Retina (tissue), 1 donor: ENCODE measurements at places on chromosomes 11 and 22.

DNA sequence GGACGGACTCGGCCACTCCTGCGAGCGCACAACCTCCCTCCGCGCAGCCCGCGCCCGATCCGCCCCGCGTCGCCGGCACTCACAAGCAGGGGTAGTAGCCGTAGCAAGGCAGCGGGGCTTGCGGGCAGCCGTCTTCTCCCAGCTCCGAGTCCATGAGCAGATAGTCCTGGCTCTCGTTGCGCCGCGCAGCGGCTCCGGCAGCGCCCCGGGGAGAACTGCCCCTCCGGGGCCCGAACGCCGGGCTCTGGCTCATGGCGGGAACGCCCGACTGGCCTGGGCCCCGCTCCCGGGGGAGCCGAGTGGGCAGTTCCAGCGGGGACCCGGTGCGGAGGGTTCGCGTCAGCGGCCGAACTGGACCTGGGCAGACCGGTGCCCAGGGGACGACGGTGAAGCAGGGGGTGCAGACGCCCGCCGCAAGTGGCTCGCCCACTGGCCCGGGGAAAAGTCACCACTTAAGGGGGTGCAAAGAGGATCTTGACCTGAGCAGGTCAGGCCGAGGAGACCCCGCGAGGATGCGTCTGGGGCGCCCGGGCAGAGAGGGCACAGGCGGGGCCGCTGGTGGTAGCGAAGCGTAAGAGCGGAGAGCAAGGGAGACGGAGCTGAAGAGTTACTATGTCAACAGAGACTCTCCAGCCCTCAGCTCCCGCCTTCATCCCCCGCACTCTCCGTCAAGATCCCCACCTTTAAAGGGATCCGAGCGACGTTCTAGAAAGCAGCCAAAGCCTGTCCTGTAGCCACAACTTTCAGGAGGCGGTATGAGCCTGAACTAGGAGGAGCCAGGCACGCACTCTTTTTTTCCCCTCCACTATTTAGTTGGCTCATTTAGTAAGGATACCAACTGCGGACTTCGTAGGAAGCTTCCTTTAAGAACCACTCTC, at the start of gene TRPC6:
Gene TRPC6, minus strand, starts transcription at position 757 of the 878 bp plus-strand sequence. Its CDS starts 504 bp downstream, at position 253.
- DNase-seq = peak; percentile 81

- DNase-seq = no peak
Observed at GRCh38 chr11:59501931-59502330, 1.4 kb upstream of the OR4D11 start.

- no peak for DNase-seq
Observed at GRCh38 chr11:67997475-67997921, 6.4 kb downstream of the UNC93B1 start.

DNA sequence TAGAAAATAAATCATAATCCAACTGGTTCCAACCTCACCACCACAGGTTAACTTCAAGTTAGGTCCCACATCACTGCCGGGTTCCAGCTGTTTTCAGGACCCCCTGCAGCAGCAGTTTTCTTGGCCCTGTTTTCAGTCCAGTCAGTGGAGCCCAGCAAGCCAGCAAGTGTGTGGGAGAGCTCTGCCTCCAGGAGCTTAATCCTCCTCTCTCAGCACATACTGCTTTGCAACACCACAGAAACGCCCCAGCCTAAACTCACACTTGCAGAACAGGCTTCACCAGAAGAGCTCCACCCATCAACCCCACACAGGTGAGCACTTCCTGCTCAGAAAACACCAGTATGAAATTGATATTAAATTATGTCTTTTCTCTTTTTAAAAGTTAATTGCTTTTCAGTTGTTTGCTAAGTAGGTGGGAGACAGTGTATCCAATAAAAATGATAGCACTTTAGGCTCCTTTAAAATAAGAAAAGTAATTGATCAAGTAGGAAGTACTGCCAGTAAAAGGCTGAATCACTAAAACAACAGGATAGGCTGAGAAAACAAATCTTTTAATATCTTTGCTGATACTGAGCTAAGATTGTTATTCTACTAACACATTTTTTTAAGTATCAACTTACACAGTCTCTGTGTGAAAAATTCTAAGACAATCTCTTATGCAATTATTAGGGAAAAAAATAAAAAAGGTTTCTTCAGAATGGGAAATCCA, 81.5 kb upstream of the TP53AIP1 start:
- DNase-seq = no peak

DNA sequence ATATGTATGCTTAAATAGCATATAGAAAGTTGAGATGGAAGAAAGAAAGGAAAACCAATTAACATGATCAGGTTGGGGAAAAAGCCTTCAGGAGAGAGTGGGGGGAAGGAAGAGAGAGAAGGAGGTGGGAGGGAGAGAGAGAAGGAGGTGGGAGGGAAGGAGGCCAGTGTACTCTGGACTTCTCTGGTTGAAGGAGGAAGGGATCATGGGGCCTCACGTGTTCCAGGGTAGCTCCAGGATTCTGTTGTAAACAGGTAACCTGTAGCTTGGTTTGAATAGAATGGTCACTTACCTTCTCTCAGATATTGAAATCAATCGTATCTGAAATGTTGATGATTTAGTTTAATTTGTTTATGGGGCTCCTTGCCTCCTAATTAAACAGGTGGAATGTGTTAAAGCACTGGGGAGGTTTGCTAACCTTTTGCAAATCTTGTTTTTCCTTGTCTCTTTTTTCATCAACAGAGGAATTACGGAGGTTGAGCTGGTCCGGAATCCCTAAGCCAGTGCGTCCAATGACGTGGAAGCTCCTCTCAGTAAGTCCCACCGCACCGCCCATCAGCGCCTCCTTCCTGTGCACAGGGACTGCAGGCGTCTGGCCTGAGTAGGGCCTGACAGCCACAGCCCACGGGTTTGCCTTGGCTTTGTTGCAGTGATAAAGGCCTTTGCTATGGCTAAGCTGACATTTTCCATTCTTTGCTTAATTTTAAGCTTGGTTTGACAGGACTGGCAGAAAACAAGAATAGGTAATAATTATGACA, 115.9 kb downstream of the TBC1D22A start:
- no peak for DNase-seq

DNA sequence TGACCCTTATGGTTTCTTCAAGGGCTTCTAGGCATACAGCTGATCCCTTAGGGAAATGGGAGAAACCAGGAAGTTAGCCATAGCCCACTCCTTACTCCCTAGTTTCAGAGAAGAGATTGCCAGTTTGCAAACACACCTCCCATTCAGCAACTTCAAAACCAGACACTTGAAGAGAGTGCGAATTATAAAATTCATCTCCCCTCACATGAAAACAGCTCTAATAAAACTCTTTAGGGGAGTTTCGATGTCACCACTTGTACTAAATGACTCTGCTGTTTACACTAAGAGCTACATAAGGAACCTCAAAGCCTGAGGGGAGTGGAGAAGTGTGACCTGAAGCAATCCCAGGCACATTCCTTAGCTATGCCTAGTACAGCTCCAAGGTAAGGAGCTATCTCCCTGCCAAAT, 8.3 kb downstream of the LGR4 start:
- no peak for DNase-seq

DNA sequence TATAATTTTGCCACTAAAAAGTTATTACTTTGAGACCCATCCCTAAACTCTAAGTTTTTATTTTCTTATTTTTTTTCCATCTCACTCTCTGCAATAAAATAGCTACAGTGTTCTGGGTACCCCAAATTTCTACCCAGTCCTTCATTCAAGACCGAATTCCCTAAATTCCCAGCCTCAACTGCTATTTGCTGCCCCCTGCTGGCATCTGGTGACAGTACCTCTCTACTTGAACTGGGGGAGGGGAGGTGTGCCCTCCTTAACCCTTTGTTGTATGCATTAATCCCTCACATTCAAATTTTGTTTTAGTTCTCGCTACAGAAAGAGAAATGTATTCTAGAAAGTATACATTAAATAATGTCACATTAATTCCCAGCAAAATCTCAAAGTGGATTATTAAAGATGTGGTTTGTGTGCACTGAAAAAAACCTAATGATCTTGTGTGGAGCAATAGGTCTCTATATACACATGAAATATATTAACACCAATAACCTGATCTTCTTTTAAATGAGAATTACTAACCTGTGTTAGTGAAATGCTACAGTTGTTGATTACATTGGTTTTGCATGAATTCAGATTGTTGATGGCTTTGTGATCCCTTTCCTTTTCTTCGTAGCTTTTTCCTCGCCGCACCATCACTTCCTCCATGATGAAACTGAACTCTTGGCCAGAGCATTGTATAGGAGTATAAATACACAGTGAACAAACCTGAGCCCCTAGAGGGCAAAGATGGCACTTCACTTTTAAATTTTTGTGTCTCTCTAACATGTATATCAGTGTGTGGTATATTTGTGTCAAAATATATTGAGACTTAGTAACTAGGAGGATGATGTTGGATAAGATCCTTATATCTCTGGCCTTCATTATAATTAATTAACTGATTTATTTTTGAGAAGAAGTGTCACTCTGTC, 590.0 kb downstream of the METTL15 start:
- DNase-seq = peak; percentile 75

DNA sequence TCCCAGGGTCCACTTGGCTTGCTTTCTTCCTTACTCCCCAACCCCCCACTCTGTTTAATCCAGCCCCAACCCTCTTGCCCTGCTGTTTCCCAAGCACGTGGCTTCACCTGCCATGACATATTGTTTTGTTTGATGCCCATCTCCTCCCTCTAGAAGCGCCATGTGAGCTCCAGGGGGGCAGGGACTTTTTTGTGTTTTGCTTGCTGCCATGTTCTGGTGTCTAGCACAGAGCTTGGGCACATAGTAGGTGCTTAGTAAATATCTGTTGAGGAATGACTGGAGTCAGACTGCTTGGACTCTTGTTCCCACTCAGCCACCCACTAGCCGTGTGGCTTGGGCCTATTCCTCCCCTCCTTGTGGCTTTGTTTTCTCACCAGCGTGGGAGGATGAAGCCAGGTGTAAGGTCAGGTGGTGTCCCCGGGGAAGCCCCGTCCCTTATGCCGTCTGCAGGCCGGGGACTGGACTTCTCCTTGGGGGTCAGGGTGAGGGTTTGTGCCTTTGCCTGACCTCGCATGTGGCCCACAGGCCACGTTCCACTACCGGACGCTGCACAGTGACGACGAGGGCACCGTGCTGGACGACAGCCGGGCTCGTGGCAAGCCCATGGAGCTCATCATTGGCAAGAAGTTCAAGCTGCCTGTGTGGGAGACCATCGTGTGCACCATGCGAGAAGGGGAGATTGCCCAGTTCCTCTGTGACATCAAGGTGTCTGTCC, 3.8 kb downstream of the AIP start:
- DNase-seq = no peak

DNA sequence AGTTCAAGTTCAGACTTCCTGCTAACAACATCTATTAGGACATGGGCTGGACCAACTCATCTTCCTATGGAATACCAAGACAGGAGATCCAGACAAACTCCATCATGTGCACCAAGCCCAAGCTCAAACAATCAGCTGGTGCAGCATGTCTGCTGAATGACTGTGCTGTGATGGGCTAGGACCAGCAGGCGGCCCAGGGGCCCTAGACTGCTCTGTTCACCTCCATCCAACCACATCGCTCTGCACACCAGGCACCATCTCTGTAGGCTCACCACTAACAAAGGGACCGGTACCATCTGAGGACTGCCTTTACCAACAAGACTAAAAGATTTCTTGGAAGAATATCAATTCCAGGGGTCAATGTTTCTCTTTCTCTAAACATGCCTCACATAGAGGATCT, 10.3 kb downstream of the BRD1 start:
- DNase-seq = no peak
